Activated B cell treated with CpG ODN at 0.5 μM for 24 hours (primary cell): ENCODE measurements at places on chromosomes 6 and 20.

DNA sequence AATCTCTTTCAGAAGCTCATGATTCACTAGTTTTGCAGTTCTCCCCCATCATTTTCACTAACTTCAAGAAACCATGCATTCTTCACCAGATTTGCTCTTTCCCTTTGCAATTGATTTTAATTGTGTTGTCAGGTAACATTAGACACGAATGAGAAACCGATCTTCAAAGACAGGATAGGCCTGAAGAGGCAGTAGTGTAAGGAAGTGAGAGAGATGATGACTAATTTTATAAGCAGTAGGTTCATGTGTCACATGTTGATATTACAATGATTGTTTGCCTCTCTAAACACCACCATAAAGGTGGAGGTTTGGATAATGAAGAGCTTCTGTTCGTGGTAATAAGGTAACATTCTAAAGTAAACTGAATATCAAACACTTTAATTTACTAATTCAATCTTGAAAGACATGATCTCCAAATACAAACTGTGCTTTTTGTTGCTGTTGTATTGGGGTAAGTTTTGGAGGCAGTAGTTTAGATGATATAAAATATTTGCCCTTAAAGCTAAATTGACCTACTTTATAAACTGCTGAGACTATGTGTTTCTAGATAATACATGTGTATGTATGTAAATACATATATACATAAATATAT is 207.2 kb downstream of the PHACTR1 start:
- no peak for DNase-seq

DNA sequence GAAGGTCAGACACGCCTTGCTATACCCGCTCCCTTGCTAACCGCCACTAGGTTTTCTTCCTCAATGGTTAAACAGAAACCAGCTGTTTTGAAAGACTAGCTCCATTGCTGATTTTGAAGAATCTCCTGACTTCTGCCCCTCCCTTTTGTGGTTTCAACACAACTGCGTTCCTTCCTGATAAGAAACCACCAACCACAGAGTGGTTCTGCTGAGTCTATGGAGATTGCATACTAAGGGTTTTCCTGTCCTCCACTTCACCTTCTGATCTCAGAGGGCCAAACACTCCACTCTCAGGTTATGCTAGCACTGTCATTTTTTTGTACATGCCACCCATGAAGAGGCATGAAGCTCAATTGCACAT is 207.9 kb downstream of the MYLK4 start:
- no peak for DNase-seq

GRCh38 chr6:15953152-15953880 is 175.6 kb upstream of the MYLIP start:
- no peak for DNase-seq

- peak; percentile 22 for DNase-seq
Measured at GRCh38 chr20:33843854-33844253, 32.7 kb downstream of the CHMP4B start.

- DNase-seq: no peak
Measured at GRCh38 chr6:30759575-30760239, 15.4 kb upstream of the IER3 start.

GRCh38 chr6:65938000-65938399 is 231.0 kb upstream of the EYS start:
- no peak for DNase-seq

DNA sequence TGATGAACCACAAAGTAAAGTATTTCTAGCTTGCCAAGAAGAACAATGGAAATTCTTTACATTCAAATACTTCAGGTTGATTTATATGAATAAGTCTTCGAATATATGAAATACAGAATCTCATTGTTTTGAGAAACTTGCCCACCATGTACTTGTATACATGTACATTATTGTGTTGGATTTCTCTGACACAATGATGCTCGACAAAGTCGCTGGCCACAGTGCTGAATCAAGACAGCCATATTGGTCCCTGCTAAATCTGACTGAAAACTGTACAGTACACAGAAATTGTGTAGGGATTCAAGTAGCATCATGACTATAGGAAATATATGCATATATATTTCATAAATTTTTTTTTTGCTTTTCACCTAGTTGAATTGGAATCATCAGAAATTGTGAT is 13.1 kb upstream of the LIN28B start:
- DNase-seq: no peak
